NCI-H510A (cell line): ENCODE measurements at places on chromosomes 7 and 10.

DNA sequence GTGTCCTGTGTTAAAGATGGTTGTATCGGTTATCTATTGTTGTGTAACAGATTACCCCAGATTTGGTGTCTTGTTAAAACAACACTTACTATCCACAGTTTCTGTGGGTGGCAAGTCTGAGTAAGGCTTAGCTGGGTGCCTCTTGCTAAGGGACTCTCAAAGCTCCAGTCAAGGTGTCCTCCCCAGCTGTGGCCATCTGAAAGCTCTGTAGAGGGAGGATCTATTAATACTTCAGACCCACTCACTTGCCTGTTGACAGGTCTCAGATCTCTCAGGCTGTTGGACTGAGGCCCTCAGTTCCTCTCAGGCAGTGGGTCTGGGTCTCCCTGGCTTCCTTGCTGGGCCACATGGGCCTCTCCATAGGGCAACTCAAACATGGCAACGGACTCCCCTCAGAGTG, 19.6 kb downstream of the ARID5B start:
- DNase-seq: no peak

- peak; percentile 48 for DNase-seq
These were observed 95.0 kb upstream of the AGBL3 start for GRCh38 chr7:134891262-134891695.

DNA sequence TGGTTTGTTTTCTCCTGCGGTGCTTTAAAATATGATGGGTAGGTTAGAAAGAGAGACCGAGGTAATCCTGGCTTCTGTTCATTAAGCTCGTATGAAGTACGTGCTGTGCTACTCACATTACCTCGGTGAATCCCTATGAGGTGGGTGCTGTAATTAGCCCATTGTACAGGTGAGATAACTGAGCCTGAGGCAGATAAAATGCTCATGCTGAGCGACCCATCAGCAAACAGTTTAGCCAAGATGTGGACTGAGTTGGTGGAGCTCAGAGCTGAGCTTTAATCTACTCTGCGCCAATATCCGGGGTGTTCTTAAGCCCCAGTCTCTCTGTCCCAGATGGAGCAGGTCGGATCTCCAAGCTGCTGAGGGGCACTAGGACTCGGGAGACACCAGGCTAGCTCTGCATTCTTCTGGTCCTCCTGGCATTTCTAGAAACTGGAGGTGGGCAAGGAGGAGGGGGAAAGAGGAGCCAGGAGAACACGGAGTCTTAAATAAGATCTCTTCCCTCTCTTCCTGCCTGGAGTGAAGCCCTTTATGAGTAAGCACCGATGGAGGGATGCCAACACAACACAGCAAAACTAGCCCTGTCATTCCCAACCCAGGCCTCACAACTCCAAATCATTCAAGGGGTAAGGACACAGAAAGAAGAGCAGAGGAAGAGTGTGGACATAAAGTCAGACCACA, 458.5 kb downstream of the KCNMA1 start:
- no peak for DNase-seq

GRCh38 chr10:64112701-64113355, 591.6 kb downstream of the REEP3 start:
- no peak for DNase-seq

GRCh38 chr7:41907444-41907843, 204.6 kb upstream of the INHBA start:
- DNase-seq: no peak

- no peak for DNase-seq
These were observed 7.0 kb upstream of the NDST2 start for GRCh38 chr10:73818402-73818801.

- no peak for DNase-seq
These were observed 94.8 kb upstream of the CDK13 start for GRCh38 chr7:39855325-39855674.

DNA sequence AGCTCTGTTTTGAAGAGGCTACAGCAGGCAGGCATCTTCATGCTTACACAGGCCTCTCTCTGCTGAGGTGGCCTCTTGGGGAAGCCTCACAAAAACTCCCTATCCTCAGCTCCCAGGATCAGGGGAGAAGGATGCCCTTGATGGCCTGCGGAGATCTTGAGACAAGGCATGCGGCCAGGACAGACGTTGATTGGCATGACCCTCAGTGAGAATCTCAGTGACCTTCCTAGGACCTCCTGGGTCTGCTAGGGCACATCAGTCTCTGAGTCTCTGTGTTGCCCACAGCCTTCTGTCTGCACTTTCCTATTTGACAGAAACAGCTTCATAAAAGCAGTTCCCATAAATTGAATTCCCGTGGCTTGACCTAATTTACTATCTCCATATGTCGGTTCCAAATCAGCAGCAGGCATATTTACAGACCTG, 1005.8 kb upstream of the C7orf33 start:
- no peak for DNase-seq

DNA sequence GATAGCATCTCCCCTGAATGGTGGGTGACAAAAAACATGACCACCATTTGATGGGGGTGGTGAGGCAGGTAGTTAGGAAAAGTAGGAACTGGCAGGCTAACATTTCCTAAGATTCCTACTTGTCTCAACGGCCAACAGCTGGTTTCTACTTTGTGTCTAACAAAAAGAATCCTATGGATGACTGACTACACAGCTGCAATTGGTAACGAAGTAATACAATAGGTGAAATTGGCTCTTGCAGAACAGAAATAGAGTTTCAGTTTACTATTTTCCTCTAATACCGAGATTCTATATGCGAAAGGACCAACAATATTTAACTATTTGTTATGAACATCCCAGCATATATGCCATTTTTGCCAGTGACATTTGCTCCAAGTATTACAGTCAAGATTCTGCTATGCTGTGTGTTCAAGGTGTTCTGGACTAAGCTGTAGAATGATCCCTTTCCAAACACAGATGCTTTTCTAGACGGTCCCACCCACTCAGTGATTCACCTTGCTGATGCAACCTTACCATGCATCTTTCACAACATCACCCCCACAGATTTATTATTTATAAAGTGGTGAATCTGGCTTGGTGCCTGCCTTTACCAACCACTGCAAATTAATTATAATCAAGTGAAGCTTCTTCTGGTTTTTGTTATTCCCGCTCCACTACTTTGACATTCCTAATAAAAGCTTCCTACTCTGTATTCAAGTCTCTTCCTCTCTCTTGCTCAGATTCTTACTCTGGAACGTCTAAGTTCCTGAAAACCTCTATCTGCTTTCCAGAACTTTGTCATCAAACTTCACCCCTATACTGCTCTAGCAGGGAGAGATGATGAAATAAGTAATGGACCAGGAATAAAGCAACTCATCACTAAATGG, 16.8 kb downstream of the BBIP1 start:
- DNase-seq: no peak

DNA sequence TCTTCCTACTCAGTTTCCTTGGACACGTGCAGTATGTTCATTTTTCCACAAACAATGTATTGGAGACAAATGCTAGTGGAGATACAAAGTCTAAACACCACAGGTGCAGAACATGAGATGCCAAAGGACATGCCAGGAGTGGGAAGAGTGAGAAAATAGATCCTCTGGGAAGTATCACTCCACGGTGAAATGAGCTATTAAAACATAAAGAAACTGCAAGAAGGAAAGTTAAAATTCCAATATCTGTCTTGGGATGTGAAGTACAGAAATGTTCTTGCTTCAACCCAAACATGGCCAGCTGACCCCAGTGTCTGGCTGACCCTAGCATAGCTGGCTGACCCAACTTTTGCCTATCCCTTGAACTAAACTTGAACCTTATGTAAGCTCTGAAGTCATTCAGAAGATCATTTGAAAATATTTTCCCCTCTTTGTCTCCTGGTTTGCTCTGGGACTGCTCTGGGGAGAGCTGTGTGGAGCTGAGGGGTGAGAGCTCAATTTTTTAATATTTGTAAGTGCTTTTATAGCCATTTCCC, 59.5 kb downstream of the FZD1 start:
- no peak for DNase-seq

GRCh38 chr7:134710854-134711624, 64.4 kb downstream of the BPGM start:
- no peak for DNase-seq

GRCh38 chr7:30918676-30919075, 7.0 kb downstream of the AQP1 start:
- no peak for DNase-seq

GRCh38 chr10:18364987-18365775, 225.0 kb downstream of the CACNB2 start:
- no peak for DNase-seq

DNA sequence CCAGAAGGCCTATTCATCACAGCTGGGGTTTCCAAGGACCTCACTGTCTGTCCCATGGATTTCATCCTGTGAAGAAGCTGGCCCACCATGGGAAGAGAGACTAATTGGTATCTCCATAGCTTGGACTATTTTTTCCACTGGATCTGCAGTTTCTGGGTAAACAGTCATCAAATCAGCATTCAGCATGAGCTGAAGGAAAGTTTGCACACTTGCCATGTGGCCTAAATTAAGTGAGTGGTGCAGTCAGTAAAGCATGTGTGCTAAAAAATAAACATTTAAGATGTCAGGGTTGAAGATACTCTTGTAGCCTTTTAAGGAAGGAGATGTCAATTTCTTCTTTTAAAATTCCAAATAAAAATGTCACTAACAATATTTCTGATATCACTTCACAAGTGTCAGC, 381.1 kb upstream of the ZMIZ1 start:
- no peak for DNase-seq

- no peak for DNase-seq
These were observed 32.7 kb downstream of the PRKAG2 start for GRCh38 chr7:151844071-151844824.

DNA sequence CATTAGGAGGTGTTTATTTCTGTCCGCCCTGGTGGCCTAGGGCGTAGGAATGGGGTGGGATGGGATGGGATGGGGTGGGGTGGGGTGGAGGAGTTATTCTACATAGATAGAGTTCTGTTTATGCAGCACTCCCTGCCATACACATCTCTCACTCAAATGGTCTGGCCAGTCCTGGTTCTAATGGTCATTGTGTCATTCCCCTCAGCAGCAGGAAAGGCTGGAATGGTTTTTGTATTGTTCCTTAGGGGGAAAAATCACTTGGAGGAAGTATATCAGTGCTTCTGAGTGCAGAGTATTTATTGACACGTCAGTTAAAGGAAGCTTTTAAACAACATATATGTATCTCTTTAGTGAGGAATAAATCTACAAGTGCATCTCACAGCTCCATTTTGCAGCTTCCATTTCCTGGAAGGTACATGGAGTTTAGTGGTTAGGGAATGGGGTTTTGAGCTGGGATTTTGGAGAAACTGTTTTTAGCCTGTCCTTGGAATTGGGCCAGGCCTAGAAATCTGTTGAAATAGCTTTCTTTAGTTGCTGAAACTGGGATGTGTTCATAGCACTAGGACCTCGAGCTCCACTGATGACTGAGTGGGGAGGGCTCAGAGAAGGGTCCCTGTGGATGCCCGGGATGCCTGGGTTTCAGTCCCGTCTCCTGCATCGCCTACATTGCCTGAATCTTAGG, 8.3 kb downstream of the TSPAN14 start:
- DNase-seq: no peak

GRCh38 chr10:112732277-112732921, 217.6 kb upstream of the TCF7L2 start:
- no peak for DNase-seq

- DNase-seq: no peak
These were observed 644 bp downstream of the UMAD1 start for GRCh38 chr7:7641129-7641663.

GRCh38 chr10:99528494-99529441, 4.0 kb upstream of the NKX2-3 start:
- DNase-seq: no peak

DNA sequence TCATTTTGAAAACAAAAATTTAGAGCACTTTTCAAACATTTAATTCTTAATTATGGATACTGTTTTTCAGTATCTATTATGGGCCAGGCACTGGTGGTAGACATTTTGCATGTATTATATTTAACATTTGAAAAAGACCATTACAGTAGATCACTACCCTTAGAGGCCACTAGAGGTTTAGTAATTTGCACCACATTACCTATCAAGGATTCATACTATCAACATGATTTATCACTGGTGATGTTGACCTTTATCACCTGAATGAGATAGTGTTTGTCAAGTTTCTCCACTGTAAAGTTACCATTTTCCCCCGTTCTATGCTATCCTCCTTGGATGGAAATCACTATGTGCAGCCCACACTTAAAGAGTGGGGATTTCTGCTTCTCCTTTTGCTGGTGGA, 4.4 kb upstream of the SNX13 start:
- DNase-seq: no peak

- DNase-seq: no peak
These were observed 2.3 kb upstream of the CTTNBP2 start for GRCh38 chr7:117875566-117875965.

DNA sequence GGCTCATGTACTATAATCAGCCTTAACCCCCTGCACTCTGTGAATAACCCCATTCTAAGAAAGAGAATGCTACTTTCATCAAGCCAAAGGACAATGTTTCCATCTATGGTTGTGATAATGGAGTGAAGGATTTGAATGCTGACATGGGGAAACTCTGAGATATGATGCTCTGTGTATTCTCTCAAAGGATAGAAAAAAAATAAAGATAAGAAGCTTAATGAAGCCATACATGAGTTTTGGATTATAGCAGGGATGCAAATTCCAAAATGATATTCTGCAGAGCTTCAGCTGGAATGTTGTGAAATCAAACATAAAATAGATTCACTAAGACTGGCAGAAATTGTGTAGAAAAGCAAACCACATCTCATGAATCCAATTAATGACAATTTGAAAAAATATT, 1074.1 kb downstream of the XPNPEP1 start:
- DNase-seq: no peak

GRCh38 chr10:13820964-13821337, 234.2 kb downstream of the PRPF18 start:
- DNase-seq: no peak

GRCh38 chr10:67072654-67073053, 146.8 kb downstream of the LRRTM3 start:
- no peak for DNase-seq

DNA sequence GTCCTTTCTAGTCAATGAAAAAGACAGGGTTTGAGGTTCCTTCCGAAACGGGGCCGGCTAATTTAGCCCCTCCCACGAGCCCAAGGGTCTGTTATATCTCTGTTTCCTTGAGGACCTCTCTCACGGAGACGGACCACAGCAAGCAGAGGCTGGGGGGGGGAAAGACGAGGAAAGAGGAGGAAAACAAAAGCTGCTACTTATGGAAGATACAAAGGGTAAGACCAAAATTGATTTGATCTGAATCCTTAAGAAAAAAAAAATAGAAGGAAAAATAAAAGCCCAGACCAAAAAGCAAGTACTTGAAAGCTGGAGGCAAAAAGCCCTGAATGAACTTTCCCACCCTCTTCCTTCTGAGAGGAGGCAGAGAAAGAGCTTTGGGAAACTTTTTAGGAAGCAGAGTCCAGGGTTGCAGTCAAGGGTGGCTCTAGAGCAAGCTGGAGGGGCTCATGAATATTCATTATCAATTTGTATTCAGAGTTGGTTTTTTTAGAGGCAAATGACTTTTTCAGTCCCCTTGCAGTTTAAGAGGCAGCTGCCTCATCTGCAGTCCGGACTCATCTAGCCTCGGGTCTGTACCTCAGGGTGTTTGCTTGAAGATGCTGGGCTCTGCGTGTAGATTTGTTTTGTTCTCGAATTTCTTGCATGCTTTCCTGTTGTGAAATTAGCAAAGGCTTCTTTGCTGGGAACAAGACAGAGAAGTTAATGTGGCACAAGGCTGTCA, at the start of gene ENTPD1:
Gene ENTPD1, plus strand, starts transcription at position 123 of the 721 bp plus-strand sequence. Its CDS starts 77 bp downstream, at position 200.
- no peak for DNase-seq
